ENCODE measurements at places on chromosomes 7 and 10.

GRCh38 chr7:123494193-123494796, 40.1 kb downstream of the IQUB start:
- peak; percentile 6 for DNase-seq

DNA sequence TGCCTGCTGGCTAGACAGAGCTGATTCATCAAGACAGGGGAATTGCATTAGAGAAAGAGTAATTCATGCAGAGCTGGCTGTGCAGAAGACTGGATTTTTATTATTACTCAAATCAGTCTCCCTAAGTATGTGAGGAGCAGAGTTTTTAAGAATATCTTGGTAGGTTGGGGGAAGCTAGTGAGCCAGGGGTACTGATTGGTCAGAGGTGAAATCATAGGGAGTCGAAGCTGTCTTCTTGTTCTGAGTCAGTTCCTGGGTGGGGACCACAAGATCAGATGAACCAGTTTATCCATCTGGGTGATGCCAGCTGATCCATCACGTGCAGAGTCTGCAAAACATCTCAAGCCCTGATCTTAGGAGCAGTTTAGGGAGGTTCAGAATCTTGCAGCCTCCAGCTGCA, 39.8 kb downstream of the FOXI2 start:
- DNase-seq, result no peak

DNA sequence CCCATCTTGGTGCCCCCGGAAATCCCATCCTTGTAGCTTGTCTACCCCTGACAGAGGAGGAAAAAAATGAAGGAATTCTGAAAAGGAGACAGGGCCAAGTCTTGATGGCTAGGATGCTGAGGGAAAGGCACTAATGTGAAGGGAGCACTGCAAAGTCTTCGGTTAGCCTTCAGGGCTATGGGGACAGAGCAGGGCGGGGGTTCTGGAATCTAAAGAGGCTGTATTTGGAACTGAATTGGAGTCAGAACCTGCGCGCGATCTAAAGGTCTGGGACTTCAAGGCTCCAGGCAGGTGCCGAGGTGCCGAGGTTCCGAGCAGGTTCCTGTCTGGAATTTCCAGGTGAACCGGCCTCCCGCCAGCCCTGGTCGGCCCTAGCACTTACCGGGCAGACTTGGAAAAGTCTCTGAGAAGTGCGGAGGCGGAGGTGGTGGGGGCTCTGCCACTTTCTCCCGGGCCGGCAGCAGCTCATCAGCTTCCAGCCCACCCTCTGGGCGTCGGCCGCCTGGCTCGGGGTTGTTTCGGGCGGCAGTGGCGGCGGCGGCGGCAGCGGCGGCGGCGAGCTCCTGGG, 781 bp downstream of the GBX1 start:
- no peak for DNase-seq

GRCh38 chr7:101736084-101736483, 81.3 kb upstream of the CUX1 start:
- DNase-seq, result no peak

DNA sequence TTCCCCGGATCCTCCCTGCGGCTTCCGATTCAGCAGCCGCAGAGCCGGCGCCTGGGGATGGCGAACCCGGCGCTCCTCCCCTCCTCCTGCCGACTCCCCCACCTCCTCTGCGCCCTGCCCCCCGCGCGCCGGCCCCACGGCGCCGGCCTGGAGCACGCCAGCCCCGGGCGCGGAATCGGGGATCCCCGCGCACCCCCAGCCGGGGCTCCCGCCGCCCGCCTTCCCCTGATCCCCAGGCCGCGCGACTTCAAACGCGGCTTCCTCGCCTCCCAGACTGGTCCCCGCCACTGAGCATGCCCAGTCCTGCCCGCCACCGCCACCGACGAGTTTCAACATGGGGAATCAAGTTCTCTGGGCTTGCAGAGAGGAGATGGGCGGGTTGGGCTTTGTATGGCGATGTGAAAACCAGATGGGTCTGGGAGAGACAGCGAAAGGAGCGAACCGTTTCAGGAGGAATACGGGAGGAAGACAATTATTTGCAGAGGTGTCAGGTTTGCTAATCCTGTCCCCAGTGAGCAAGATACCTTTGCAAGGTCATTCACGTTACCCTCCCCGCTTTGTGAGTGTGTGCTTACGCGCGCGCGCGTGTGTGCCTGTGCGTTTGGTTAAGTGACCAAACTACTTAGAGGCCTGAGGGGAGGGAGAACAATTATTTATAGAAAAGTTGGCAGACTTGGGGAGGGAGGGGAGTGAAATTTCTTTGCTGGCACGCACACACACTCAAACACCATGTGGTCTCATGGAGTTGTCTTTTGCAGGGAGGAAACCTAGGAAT, at the start of gene PANK1:
TSS of gene PANK1 (minus strand) at position 276 of the 775 bp plus-strand sequence. CDS start 351 bp downstream, outside the sequence.
- DNase-seq, result peak; percentile 51

DNA sequence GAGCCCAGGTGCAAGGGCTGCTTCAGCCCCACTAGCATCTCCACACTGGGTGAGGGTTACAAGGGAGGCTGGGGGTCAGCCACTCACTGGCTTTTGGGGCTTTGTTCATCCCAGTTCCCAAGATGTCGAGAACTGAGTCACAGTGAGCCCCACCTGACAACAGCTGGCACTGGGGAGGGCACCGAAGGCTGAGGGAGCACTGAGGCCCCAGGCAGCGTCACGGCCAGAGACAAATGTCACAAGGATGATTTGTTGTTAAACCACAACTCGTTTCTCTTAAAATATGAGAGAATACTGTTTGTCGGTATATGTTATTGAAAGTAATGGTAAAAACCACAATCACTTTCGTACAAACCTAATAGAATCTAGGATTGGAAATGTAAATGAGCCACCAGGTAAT, 219.9 kb downstream of the CELF2 start:
- no peak for DNase-seq
